ENCODE measurements at places on chromosomes 6 and 20.

DNA sequence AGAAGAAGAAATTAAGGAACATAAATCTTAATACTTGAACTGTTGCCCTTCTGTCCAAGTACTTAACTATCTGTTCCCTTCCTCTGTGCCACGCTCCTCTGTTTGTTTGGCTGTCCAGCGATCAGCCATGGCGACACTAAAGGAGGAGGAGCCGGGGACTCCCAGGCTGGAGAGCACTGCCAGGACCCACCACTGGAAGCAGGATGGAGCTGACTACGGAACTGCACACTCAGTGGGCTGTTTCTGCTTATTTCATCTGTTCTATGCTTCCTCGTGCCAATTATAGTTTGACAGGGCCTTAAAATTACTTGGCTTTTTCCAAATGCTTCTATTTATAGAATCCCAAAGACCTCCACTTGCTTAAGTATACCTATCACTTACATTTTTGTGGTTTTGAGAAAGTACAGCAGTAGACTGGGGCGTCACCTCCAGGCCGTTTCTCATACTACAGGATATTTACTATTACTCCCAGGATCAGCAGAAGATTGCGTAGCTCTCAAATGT, 17.1 kb downstream of the IRF4 start:
- no peak for DNase-seq

GRCh38 chr20:60034231-60035110, 76.2 kb downstream of the CDH26 start:
- DNase-seq: peak; percentile 65

DNA sequence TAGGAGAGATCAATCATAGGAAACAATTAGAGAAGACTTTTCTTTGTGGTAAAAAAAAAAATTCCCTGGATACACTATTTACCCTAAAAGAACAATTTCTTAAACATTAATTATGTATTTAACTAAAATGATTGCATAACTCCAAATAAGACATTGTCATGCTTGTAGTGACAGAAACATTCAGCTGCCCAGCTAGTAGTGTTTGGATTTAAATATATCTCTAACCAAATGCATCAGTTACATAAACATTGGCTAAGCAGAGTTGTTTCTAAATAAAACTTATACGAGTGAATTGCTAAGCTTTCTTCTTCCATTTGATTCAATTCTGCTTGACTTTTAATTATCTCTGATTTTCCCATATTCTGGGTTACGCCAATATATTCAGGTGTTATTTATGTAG, 23.7 kb downstream of the MLIP start:
- no peak for DNase-seq

GRCh38 chr6:44377971-44378370, 9.5 kb upstream of the CDC5L start:
- no peak for DNase-seq

DNA sequence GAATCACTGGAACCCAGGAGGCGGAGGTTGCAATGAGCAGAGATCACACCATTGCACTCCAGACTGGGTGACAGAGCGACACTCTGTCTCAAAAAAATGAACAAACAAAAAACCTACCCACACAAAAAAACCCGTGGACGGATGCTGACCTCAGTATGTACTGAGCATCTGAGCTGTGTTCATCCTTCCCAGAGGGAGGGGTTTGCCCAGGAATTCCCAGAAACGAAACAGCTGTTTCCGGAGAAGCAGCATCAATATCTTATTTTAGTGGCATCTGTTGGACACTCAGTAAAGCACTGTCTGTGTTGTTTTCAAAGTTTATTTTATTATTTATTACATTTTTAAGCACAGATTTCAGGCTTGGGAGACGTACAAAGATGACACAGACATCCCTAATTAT, 18.7 kb downstream of the NANP start:
- DNase-seq: no peak

GRCh38 chr6:156021746-156022396, 566.2 kb upstream of the NOX3 start:
- no peak for DNase-seq

Data from midbrain (tissue), 1 donor.